ENCODE measurements at places on chromosomes 12 and 14.

DNA sequence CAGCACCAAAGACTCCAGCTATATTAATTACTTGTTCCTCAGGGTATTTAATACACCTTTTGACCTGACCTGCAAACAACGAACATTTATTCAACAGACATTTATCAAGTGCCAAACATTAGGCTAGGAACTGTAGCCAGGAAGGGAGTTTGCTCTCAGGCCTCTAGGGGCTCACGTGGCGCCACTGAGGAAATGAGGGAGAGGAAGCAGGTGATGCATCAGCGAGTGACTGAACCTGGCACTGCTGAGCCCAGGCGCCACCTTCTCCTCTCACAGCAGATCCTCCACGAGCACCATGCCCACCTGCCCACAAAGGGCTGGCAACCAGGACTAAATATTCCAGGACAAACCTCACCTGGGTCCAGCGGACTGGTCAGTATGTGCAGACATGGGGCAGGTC, 50.2 kb downstream of the SETD3 start:
- no peak for DNase-seq

GRCh38 chr14:22976620-22977433, 5.5 kb downstream of the AJUBA start:
- DNase-seq = no peak

GRCh38 chr12:4412465-4412864, 33.0 kb upstream of the FGF23 start:
- DNase-seq = no peak

DNA sequence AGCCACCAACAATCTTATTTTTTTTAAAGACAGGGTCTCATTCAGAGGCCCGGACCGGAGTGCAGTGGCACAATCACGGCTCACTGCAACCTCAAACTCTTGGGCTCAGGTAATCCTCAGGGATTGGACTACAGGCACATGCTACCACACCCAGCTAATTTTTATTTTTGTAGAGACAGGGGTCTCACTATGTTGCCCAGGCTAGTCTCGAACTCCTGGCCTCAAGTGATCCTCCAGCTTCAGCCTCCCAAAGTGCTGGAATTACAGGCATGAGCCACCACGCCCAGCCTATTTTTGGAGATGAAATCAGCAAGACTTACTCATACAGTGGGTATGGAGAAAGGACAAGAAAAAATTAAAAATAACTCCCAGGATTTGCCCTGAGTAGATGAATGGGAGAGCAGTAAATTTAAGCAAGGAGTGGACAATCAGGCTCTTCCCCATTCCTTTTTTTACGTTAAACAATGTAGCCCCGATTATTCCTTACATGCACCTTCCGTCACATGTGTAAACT, 13.2 kb downstream of the FMNL3 start:
- no peak for DNase-seq

DNA sequence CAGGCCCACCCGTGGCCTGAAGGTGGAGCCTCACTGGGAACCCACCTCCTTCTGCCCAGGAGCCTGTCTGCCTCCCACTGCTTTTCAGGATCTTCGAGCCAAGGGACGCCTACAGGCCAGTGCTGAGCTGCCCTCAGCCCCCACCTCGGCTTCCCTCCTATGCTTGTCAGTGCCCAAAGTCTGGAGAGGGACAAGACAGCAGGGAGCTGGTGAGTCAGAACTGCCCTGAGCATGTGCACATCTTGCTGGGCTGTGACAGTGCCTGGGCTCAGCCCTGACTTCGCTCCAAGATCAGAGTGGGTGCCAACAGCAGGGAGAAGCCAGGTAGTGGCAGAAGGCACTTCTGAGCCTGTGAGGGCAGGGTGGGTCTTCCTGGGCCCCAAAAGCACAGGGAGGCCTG, 286.8 kb downstream of the AEBP2 start:
- DNase-seq = no peak

GRCh38 chr14:99529899-99530298, 48.7 kb downstream of the CCNK start:
- no peak for DNase-seq

DNA sequence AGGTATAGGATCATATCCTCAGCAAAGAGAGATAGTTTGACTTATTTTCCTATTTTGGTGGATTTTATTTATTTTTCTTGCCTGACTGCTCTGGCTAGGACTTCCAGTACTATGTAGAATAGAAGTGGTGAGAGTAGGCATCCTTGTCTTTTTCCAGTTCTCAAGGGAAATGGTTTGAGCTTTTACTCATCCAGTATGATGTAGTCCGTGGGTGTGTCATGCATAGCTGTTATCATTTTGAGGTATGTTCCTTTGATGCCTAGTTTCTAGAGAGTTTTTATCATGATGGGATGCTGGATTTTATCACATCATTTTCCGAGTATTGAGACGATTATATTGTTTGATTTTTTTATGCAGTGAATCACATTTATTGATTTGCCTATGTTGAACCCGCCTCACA, 97.2 kb downstream of the MGAT4C start:
- DNase-seq = no peak

- DNase-seq = no peak
Measured at GRCh38 chr12:91179315-91179714, 3.3 kb downstream of the DCN start.

DNA sequence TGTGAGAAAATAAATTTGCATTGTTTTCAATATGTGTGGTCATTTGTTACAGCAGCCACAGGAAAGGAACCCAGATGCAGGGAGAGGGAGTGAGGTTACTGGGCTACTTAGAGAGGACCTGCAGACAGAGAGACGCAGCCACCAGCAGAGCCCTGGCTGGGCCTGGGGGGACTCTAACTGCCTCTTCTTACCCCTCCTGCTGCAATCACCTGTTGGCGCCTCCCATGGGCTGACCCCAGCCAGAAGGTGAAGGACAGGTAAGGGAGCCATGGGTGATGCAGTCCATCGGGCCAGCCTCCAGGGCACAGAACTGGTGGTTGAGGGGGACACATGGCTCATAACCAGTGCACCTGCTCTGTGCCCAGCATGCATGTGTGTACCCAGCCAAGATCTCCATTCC, 15.8 kb upstream of the RBM19 start:
- no peak for DNase-seq

DNA sequence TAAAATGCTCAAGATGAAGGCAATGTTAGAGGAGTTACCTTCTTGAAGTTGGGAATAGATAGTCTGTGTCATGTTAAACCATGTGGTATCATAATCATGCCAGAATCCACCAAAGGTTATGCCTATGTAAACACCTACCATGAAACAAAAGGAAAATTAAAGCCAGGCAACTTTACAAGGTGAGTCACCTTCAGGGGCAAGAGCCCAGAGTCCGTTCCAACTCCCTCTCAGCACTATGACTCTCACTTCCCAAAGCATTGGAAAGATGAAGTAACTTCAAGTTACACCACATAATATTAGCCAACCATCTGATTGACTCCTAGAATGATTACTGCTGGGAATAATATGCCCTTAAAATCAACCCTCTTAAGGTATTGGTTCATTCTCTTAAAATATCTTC, 38.5 kb downstream of the CATSPERB start:
- DNase-seq = no peak

GRCh38 chr12:7092986-7093460, 778 bp upstream of the C1R start:
- no peak for DNase-seq

DNA sequence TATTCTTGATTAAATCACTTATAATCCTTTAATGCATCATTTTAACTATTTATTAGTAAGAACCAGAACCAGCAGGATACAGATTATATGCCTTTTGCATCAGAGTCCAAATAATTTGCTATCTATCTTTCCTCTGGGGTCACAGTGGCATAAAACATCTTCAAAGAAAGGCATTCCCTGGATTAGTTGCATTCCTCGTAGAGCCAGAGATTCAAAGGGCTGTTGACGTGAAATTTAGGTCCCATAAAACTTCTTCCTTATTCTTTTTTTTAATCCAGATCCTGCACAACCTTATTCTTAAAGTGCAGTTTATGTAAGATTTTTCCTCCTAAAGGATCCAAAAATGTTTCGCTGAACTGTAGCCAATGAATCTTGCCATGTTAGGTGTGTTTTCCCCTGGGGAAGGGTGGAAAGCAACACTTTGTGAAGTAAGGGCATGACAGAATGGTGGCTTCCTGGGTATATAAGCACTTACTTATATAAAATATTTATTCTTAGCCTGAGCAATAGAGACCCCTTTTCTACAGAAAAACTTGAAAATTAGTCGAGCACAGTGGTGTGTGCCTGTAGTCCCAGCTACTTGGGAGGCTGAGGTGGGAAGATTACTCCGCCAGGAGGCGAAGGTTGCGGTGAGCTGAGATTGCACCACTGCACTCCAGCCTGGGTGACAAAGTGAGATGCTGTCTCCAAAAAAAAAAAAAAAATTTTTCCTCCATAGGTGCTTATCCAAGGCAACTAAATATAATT, 208.7 kb downstream of the PCNX1 start:
- DNase-seq = no peak

DNA sequence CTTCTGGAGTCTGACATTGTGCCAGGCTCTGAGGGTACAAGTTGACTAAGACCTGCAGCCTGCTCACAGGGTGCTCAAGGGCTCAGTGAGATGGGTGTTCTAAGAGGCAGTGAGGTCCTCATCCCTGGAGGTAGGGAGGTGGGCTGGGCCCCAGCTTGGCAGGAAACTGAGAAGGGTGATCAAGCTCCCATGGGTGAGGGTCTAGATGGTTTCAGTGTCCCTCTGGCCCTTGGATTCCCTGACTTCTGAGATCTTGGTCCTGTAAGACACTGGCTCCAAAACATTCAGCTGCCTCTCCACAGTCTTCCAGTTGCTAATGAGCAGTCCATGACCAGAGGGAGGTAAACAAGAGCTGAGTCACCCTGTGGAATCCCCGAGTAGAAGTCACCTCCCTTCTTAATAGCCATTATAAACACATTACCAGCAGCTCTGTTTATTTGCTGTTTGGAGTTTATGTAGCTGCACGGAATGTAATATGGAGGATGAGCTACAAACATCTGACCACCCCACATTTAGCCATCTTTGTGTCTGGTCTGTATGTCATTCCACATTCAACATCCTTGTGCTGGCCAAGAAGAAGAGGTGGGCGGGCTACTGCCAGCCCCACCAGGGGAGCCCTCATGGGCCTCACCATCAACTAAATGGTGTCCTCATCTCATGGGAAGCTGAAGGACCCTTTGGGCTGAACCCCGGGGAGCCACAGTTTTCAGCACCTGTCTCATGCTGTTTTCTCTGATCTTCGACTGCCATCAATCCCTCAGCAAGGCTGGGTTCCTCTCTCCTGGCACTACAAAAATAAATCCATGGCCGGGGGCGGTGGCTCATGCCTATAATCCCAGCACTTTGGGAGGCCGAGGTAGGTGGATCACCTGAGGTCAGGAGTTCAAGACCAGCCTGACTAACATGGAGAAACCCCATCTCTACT, 37.2 kb upstream of the BDKRB2 start:
- DNase-seq = no peak

DNA sequence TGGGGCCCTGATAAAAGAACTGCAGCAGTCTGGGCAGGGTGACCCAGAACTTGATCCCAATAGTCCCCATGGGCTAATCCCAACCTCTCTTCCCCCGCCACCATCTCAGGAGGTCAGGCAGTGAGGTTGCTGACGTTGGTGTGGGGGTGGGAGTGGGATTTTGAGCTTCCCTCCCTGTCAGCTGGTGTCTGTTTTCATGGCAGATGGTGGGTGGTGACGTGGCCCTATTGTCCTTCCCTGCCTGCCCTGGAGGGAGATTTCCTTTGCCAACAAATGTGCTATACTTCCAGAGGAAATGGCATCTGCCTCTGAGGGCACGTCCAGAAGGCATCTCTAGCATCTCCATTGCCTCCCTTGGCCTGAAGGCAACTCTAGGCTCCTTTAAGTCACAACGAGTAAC, 37.7 kb downstream of the NEUROD4 start:
- DNase-seq = no peak

GRCh38 chr14:91830777-91831176, 36.6 kb downstream of the TC2N start:
- no peak for DNase-seq

- no peak for DNase-seq
Measured at GRCh38 chr12:115572440-115572839, 705.1 kb downstream of the MED13L start.
